WTC11 (cell line): ENCODE measurements at places on chromosomes 16 and 17. TPM values are rescaled to one million over a fixed set of nuclear protein-coding genes. Genes with fewer than 3 reads are reported as not detected.
A peak's percentile ranks its signal among the peaks of the same experiment; 100 is the strongest.

GRCh38 chr17:2125013-2125535 is 70.2 kb downstream of the HIC1 start:
- DNase-seq, result no peak

DNA sequence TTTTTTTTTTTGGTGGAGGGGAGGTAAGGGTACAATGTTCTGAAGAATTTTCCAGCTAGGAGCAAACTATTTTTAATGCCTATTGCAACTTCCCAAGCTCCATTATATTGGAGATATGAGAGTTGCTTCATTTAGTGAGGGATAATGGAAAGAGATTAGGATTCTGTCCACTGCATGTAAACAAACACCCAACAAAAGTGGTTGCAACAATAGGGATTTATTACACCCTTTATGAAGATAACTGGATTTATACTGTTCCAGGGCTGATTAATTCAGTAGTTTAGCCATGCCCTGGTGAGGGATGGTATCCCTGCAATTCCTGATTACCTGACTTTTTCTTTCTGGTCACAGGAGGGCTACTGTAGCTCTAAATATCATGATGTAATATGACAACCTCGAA is 40.5 kb downstream of the MAP2K6 start:
- no peak for DNase-seq

- no peak for DNase-seq
Observed at GRCh38 chr17:78224231-78225087, 7.0 kb upstream of the TMEM235 start.

Gene LPO
- total RNA-seq, result 0.20 to 0.50 TPM (median 0.23 TPM) in 3 replicates

GRCh38 chr17:16108871-16109270 is 106.5 kb downstream of the NCOR1 start:
- DNase-seq, result no peak

DNA sequence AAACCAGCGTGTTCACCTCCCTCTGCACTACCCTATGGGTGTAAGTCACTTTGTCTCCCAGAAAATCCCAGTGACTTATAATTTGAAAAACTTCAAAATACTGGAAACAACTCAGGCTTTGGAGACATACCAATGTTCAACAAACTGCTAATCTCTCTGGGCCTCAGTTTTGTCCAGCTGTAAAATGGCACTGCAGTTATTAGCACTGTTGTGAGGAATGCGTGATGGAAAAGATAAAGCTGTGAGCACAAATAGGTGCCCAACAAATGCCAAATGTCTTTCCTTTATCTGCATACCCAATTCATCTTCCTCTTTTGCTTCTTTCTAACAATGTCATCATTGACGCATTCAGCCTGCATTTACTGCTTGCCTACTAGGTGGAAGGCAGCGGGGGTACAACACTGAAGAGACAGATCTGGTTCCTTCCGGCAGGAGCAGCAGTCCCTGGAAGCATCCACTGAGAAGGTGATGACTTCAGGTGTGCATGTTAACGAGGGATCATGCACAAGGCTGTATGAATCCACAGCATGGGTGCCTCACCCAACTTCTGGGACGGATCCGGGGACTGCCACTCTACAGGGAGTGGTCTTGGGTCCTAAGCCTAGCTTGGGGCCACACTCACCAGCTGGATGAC is 63.4 kb downstream of the CYTH1 start:
- no peak for DNase-seq

DNA sequence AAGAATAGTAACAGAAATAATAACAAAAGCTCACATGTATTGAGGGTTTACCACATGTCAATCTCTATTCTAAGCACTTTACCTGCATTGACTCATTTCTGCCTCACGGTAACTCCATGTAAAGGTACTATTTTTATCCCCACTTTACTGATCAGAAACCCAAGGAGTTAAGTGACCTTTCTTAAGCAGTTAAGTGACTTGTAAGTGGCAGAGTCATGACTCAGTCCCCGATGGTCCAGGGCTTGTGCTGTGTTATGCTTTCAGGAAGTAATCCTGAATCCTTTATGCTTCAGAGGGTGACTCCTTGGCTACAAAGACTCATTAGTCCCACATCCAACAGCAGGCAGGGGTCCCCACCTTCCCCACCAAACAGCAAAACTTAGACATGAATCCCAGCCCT is 66.5 kb downstream of the MRM1 start:
- no peak for DNase-seq

GRCh38 chr16:3654249-3654991 is at the start of gene DNASE1:
Gene DNASE1, plus strand, starts transcription at chr16:3654691. Its CDS starts 683 bp downstream, at chr16:3655374.
- DNase-seq, result peak; percentile 81

DNA sequence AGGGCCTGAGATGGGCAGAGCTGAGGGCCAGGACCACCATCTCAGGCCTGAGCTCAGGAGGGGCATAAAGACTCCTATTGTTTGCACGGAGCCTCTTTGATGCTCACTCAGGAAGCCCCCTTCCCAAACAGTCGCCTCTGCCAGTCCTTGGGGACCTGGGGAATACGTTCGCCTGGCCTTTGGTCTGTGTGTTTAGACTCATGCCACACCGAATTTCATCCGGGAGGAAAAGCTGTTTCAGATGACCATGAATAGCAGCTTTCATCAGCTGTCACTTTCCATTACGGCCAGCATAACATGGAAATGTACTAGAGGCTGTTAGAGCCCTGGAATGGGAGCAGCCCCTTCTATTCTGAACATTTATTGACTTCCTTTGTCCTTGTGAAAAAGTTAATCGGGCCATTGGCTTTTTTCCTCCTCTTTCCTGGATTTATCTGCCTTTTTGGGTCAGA is 139.0 kb downstream of the HS3ST3A1 start:
- DNase-seq, result no peak

Gene TBC1D16
- total RNA-seq, result 89.8 to 96.1 TPM (median 90.4 TPM) in 3 replicates

DNA sequence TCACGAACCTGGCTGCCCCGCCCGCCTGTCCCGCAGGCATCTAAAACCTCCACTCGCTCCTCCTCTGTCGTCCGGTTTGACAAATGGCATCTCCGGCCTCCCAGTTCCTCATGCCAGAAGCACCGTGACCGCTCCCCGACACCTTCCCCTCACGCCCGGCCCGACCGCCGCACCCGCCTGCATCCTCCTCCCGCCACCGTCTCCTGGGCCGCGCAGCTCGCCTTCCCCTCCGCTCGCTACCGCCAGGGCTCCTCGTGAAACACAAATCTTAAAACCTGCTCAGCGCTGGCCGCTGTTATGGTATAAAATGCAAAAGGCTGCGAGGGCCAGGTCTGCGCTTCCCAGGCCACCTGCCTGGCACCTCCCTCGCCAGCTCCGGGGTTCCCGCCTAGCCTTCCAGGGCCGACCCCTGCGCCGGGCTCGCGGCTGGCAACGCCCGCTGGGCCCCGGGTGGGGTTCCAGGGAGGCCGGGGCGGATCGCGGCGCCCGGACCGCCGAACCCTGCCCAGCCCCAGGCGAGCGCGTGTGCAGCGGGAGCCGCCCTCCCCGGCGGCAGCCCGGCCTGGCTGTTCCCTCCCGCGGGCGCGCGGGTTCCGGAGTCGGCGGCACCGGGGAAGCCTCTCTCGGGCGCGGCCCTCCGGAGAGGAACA is 488 bp downstream of the SPSB3 start:
- DNase-seq, result peak; percentile 42

Gene TPPP3
- 0.57 to 0.74 TPM (median 0.64 TPM) in 3 replicates for total RNA-seq

DNA sequence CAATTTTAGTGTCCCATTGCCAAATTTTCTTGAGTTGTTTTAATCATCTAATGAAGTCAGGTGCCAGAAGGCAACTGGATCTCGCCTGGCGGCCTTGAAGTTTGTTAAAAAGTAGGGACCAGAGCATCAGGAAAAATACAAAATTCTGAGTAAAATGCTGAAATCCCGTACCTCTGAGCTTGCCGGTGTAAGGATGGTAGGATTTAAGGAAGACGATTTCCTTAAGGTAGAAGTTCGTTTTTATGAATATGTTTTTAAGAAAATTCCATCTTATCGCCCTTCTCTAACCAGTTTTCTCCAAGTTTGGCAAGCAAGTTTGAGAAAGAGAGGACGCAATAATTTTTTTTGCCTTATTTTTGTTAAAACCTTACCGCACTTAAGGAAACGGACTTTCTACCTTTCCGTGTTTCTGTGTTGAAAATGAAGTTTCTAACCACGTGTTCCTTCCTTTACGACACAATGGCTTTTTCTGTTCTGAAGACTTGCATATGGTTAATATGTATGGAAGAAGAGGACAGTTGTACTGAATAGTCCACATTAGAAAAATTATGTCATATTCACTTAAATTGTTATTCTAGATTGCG is 748 bp downstream of the ATF7IP2 start:
- no peak for DNase-seq

Gene GP1BA
- not detected in 3 replicates for total RNA-seq

- no peak for DNase-seq
Observed at GRCh38 chr16:22625967-22626366, 115.3 kb downstream of the NPIPB5 start.

Gene KRT32
- total RNA-seq, result not detected in 3 replicates

DNA sequence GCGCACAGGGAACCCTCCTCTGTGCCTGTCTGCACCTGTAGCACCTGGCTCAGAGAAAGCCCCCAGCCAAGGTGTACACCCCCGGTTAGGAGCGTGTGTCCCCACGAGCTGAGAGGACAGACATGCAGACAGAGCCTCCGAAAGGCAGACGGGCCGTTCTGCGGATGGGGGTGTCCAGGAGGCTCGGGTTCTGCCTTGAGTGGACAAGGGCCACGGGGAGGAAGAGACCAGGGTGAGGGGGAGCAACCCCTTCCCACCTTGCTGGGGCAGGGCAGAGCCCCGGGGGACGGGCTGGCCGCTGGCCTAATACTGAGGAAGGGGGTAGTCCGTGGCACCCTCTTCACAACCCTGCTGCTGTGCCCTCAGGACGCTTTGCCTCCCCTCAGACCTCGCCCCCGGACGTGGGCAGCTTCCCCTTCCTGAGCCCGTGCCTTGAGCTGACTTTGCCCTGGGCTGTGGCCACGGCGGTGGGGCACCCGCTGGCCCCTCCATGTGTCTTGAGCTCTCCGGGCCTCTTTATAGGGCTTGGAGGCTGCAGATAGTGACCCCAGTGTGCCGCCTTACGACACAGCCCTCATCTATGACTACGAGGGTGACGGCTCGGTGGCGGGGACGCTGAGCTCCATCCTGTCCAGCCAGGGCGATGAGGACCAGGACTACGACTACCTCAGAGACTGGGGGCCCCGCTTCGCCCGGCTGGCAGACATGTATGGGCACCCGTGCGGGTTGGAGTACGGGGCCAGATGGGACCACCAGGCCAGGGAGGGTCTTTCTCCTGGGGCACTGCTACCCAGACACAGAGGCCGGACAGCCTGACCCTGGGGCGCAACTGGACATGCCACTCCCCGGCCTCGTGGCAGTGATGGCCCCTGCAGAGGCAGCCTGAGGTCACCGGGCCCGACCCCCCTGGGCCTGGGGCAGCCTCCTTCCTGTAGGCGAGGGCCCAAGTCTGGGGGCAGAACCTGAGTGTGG is 5.7 kb downstream of the SLC22A31 start:
- no peak for DNase-seq

GRCh38 chr17:57665696-57666095 is 79.4 kb downstream of the CCDC182 start:
- no peak for DNase-seq

DNA sequence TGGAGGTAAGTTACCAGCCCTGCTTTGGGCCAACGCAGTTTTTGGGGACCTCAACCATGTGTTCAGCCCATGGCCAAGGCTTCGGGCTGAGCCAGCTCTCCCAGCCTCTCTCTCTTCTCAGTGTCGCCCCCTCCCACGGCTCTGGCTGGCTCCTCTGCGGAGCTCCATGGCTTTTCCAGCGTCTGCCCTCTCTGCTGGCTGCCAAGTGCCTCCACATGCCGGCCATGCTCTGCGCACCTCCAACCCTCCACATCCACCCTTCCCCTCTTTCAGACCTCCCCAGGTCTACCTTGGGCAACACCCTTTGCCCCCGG is 23.2 kb downstream of the COTL1 start:
- peak; percentile 35 for DNase-seq

DNA sequence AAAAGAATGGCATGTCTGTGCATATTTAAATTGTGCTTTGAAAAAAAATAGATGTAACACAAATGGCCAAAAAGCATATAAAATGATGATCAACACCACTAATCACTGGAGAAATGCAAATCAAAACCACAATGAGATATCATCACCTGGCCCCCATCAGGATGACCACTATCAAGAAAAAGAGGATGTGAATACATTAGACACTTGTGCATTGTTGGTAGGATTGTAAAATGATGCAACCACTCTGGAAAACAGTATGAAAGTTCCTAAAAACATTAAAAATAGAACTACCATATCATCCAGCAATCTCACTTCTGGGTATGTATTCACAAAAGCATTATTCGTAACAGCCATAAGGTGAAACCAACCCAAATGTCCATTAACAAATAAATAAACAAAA is 91.5 kb downstream of the SPAG9 start:
- no peak for DNase-seq

- DNase-seq, result no peak
Observed at GRCh38 chr17:6101706-6102105, 31.5 kb downstream of the WSCD1 start.

Gene HAS3
- total RNA-seq, result 54.4 to 66.9 TPM (median 56.0 TPM) in 3 replicates

DNA sequence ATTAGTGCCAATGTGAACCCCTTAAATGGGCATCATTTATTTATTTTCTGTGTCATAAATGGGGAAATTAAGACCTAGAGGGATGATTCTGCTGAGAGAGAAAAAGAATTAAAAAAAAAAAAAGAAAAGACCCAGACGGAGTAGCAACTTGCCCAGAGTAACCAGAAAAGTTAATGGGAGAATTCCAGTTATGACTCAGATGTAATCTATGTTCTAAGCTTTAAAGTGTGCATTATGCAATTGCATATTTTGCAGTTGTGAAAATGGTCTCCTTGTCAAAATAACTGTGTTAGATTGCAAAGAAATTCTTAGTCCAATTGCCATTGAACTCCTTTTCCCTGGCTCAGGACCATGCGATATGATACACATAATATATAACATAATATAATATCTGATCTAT is 38.6 kb upstream of the TBX2 start:
- DNase-seq, result no peak

Gene CCL4L2
- total RNA-seq, result 0.32 TPM in 1 of 3 replicates, not detected in the others

Gene SETD1A
- total RNA-seq, result 29.3 to 31.1 TPM (median 29.4 TPM) in 3 replicates

- DNase-seq, result peak; percentile 19
Observed at GRCh38 chr16:19008245-19009169, 24.8 kb downstream of the TMC7 start.

- DNase-seq, result no peak
Observed at GRCh38 chr16:82814059-82814458, 187.3 kb downstream of the CDH13 start.

Gene HOXB2
- total RNA-seq, result 1.3 to 3.7 TPM (median 2.0 TPM) in 3 replicates

Gene CCL3
- total RNA-seq, result 0.44 to 0.72 TPM (median 0.55 TPM) in 3 replicates

Gene AGRP
- not detected in 3 replicates for total RNA-seq

Gene ZFPM1
- total RNA-seq, result 8.1 to 9.3 TPM (median 8.5 TPM) in 3 replicates

- no peak for DNase-seq
Observed at GRCh38 chr17:38660097-38661025, 14.4 kb downstream of the EPOP start.

- DNase-seq, result no peak
Observed at GRCh38 chr17:67283731-67284516, 38.9 kb upstream of the HELZ start.

DNA sequence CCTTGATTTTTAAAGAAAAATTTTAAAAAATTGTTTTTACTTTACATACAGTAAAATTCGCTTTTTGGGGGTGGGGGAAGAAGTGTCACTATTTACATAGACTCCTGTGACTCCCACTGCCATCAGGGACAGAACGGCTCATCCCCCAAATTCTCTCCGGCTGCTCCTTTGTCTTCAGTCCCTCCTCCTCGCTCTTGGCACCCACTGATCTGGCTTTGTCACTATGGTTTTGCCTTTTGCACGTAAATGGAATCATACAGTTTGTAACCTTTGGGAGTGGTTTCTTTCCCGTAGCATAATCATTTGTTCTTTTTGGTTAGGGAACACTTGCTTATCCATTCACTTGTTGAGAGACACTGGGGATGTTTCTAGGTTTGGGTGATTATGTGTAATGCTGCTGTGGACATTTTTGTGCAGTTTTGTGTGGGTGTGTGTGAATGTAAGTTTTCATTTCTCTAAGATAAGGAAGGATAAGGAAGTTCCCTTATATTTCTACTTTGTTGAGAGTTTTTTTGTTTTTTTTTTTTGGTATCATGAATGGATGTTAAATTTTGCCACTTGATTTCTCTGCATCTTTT is 27.4 kb downstream of the RAB11FIP4 start:
- DNase-seq, result no peak

Gene C17orf113
- 1.9 to 2.8 TPM (median 2.5 TPM) in 3 replicates for total RNA-seq
